ENCODE measurements at places on chromosomes 4 and X.

DNA sequence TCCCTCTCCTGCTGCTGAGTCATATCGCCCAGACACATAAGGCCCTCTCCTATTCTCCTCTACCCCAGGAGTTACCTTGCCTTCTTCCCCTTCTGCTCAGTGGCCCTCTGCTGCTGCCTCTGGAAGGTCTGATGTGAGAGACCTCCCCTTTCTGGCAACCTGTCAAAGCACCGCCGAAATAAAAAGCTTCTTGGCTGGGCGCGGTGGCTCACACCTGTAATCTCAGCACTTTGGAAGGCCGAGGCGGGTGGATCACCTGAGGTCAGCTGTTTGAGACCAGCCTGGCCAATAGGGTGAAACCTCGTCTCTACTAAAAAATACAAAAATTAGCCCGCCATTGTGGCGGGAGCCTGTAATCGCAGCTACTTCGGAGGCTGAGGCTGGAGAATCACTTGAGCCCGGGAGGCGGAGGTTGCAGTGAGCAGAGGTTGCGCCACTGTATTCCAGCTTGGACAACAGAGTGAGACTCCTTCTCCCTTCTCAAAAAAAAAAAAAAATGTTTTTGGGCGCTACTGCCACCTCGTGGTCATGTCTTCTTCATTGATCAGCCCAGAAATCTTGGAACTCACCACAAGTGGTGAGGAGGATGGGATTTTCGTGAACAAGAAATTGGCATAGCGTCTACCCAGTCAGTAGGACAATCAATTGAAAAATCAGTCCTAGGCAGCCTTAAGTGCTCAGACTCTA is 8.6 kb upstream of the ZXDA start:
- H3K27ac ChIP-seq, result no peak overlapping the region
- no peaks in the 10 kb centered on the region for H3K36me3 ChIP-seq
- DNase-seq, result peak; percentile 1
- H3K27me3 ChIP-seq, result no peaks in the 10 kb centered on the region
- no peak overlapping the region for H3K4me3 ChIP-seq

GRCh38 chrX:1545776-1546408 is 8.9 kb upstream of the P2RY8 start:
- DNase-seq, result no peak
- H3K36me3 ChIP-seq, result no peaks in the 10 kb centered on the region
- peak overlapping the region; percentile 92 for H3K27ac ChIP-seq
- no peak overlapping the region for H3K4me3 ChIP-seq

- peaks cover 94% of the 10 kb centered on the region for H3K27me3 ChIP-seq
- peaks cover 74% of the 10 kb centered on the region for H3K4me1 ChIP-seq
- H3K36me3 ChIP-seq, result peaks cover 7% of the 10 kb centered on the region
- H3K4me3 ChIP-seq, result peak within 1 kb of the TSS; percentile 95
Observed at GRCh38 chr4:84498935-84499623, at the start of gene NKX6-1. Gene NKX6-1 (minus strand): TSS chr4:84499292. CDS start chr4:84498228, 1,064 bp downstream.

DNA sequence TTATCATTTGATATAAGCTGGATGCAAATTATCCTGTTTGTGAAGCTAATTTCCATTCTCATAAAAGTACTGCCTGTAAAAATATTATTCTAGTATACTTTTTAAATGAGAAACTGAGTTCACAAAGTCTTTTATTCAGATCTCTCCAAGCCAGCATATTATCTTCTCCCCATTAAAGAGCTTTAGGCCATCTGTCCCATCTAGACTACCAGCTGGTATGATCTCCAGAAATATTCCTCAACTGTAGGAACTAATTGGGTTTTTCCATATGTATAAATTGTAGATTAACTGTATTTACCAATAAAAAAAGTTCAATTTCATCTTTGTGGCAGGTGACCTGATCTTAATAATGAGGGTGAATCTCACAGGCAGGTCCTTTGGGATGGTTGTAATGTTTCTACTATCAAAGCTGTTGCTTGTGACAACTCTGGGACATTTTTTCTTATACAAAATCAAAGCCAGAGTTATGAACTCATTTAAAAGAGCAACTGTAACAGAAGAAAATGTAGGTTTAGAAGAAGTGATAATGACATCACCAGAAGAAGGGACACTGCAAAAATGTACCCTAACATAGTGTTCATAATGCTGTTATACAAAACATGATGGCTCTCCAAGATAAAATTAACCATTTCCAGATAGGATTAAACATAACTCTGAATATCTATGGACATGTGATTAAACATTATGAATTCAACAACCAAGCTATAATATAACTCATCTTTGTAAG is 132.8 kb downstream of the KCNIP4 start:
- no peak overlapping the region for H3K27ac ChIP-seq
- peaks cover 5% of the 10 kb centered on the region for H3K36me3 ChIP-seq
- H3K4me3 ChIP-seq, result no peak overlapping the region
- H3K4me1 ChIP-seq, result no peaks in the 10 kb centered on the region
- DNase-seq, result no peak
- no peaks in the 10 kb centered on the region for H3K27me3 ChIP-seq

DNA sequence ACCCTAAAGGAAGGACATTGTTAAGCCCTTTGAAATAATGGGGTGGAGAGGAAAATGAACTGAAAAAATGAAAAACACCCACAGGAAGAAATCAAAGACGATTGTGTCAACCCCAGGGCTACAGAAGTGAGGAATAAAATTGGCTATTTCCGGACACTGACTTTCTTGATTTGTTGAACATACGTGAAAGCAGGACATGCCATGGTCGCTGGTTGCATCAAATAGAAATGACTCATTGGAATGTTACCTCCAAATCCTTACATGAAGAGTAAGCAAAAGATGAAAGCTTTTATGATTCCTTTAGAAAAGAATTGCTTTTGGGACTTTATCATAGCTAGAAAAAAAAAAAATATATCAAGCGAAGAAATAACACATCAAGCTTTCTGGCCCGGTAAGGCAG is 75.3 kb downstream of the DCUN1D4 start:
- H3K27me3 ChIP-seq, result no peaks in the 10 kb centered on the region
- H3K27ac ChIP-seq, result no peak overlapping the region
- H3K36me3 ChIP-seq, result peaks cover 36% of the 10 kb centered on the region

- H3K36me3 ChIP-seq, result no peaks in the 10 kb centered on the region
- peak; percentile 39 for DNase-seq
- H3K4me1 ChIP-seq, result peaks cover 8% of the 10 kb centered on the region
- no peak overlapping the region for H3K27ac ChIP-seq
- no peak overlapping the region for H3K4me3 ChIP-seq
- no peaks in the 10 kb centered on the region for H3K27me3 ChIP-seq
Observed at GRCh38 chrX:154714925-154715324, 36.0 kb downstream of the GAB3 start.

GRCh38 chr4:79358438-79358837 is 32.6 kb upstream of the NAA11 start:
- no peak overlapping the region for H3K27ac ChIP-seq
- H3K4me1 ChIP-seq, result peaks cover 5% of the 10 kb centered on the region
- H3K27me3 ChIP-seq, result no peaks in the 10 kb centered on the region
- DNase-seq, result no peak
- H3K36me3 ChIP-seq, result no peaks in the 10 kb centered on the region

- peak; percentile 47 for DNase-seq
- H3K27me3 ChIP-seq, result peaks cover 27% of the 10 kb centered on the region
- no peaks in the 10 kb centered on the region for H3K4me1 ChIP-seq
- H3K27ac ChIP-seq, result no peak overlapping the region
- no peaks in the 10 kb centered on the region for H3K36me3 ChIP-seq
Observed at GRCh38 chr4:9762823-9763475, 18.5 kb upstream of the DRD5 start.
